ENCODE measurements at places on chromosomes 16 and 17.

DNA sequence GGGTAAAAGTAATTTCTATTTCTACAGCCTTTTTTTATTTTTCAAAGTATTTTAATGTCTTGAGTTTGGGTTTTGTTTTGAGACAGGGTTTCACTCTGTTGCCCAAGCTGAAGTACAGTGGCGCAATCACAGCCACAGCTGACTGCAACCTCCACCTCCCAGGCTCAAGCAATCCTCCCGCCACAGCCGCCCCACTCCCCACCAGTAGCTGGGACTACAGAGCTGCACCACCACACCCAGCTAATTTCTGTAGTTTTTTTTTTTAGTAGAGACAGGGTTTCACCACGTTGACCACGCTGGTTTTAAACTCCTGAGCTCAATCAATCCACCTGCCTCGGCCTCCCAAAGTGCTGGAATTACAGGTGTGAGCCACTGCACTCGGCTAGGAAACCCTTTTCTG is 44.0 kb downstream of the TUBD1 start:
- DNase-seq: no peak

GRCh38 chr17:81509207-81509971 is 3.2 kb downstream of the ACTG1 start:
- DNase-seq: no peak

- DNase-seq: no peak
Observed at GRCh38 chr16:57062329-57062728, 30.1 kb upstream of the CPNE2 start.

DNA sequence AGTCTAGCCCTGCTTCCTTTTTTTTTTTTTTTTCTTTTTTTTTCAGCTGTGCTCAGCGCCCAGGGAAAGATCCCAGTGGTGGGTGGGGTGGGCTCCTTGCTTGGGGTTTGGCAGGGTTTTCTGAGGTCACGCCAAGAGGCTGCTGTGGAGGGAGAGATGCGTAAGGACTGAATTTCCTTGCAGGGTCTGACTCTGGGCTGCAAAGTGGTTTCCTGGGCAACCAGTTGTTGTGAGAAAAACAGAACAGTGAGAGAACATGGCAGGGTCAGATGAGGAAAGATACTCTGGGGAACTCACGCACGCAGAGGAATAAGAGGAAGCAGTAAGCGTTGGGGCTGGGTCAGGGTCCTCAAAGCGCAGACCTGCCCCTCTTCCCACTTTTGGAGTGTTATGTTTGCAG is 119.5 kb downstream of the IRF8 start:
- DNase-seq: no peak

- DNase-seq: no peak
Observed at GRCh38 chr16:48963306-48963705, 318.3 kb downstream of the CBLN1 start.

GRCh38 chr17:30304778-30305177 is 13.0 kb upstream of the BLMH start:
- DNase-seq: no peak

- no peak for DNase-seq
Observed at GRCh38 chr17:72942579-72942978, 149.9 kb downstream of the SLC39A11 start.

GRCh38 chr17:75749545-75750389 is 15.2 kb downstream of the GALK1 start:
- DNase-seq: peak; percentile 95

DNA sequence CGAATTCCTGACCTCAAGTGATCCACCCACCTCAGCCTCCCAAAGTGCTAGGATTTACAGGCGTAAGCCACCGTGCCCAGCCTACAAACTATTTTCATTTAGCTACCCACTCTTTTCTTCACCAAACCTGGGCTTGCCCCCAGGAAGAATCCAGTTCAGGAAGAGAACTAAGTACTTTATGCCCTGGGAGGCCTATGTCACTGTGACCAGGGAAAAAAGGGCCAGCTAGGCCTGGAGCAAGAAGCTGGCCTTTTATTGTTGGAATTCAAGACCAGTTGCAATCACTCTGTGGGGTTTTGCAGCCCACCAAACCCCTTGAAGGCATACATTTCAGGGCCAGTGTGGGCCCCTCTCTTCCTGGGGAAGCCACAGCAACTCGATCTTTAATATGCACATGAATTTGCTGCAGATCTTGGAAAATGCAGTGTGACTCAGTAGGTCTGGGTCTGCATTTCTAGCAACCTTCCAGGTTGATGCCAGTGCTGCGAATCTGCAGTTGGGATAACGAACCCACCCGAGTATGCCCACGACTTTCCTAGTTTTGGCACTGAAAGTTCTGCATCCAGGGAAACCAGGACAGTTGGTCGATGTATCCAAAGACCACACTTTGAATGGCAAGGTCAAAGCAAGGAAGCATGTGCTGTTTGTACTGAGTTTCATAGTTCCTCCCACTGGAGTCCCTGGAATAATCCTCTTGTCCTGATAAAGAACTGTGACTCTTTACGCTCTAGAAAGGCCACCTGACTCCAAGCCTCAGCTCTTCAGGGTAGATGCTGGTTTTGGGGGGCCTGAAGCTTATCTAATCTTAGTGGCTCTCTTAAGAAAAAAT is 7.2 kb upstream of the MRPS23 start:
- DNase-seq: no peak

- no peak for DNase-seq
Observed at GRCh38 chr17:58534901-58535421, 20.5 kb upstream of the MTMR4 start.

- DNase-seq: peak; percentile 29
Observed at GRCh38 chr17:40553694-40554534, 11.4 kb downstream of the CCR7 start.

- DNase-seq: no peak
Observed at GRCh38 chr16:86307514-86307903, 202.8 kb upstream of the FOXF1 start.

- DNase-seq: no peak
Observed at GRCh38 chr17:27616414-27616813, 14.6 kb upstream of the LGALS9 start.

- DNase-seq: no peak
Observed at GRCh38 chr17:8941520-8941919, 24.0 kb downstream of the PIK3R5 start.

- no peak for DNase-seq
Observed at GRCh38 chr17:11330826-11331225, 89.8 kb downstream of the SHISA6 start.

DNA sequence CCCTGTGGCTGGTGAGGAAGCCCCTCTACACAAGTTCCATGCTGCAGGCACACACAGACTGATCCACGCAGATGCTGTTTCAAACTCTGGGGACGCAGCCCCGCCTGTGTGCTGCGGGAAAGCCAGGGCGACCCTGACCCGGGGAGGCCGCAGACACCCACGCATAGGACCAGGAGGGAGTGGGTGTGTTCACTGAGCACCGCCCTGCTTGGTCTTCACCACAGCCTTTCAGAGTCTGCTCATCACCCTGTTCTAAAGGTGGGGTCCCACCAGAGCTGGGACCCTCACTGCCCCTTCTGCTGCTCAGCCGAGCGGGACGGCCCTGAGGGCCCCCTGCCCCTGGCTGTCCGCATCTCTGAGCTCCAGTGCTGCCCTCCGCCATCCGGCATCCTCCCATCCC is 7.5 kb downstream of the TSPAN10 start:
- no peak for DNase-seq

DNA sequence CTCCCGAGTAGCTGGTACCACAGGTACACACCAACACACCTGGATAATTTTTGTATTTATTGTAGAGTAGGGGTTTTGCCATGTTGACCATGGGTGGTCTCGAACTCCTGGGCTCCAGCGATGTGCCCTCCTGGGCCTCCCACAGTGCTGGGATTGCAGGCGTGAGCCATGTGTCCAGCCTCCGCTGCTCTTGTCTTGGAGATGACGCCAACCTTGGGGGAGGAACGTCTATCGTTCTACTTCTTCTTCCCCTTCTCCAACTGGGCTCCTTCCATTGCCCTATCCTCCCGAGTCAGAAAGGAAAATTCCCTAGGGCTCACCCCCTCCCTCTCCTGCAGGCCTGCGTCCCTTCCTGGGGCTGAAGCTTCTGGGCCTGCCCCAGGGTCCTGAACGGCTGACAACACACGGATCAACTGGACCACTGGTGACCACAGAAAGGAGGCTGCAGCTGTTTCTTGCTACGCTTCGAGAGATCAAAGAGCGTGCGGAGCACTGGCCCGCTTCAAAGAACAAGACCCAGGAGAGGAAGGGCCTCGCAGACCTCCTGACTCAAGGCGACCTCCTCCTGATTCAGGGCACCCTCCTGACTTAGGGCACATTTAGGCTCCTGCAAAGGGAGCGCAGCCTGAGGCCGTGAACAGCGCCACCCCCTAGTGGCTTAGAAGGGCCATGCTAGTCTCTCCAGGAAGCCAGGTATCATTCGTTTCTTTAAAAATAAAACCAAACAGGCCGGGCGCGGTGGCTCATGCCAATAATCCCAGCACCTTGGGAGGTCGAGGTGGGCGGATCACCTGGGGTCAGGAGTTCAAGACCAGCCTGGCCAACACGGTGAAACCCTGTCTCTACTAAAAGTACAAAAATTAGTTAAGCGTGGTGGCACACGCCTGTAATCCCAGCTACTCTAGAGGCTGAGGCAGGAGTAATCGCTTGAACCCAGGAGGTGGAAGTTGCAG is 48.5 kb upstream of the HELZ start:
- peak; percentile 54 for DNase-seq

GRCh38 chr16:17632667-17633066 is 161.9 kb upstream of the XYLT1 start:
- no peak for DNase-seq

DNA sequence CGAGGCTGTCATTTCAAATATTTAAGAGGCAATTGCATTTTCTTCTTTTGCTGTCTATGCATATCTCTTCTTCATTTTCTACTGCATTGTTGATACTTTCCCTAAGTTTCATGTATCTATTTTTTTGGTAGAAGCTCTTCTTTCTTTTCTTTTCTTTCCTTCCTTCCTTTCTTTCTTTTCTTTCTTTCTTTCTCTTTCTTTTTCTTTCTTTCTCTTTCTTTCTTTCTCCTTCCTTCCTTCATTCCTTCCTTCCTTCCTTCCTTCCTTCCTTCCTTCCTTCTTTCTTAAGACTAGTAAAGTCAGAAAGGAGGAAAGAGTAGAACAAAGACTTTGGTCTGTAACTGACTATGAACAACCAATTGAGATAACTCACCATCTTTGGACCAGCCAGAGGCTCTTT is 33.9 kb downstream of the MRC2 start:
- DNase-seq: no peak

- no peak for DNase-seq
Observed at GRCh38 chr16:65657556-65657955, 535.7 kb upstream of the CDH11 start.

GRCh38 chr16:80915079-80915450 is 91.6 kb downstream of the CMC2 start:
- no peak for DNase-seq

All from liver (tissue), 10 donors.